ENCODE measurements at places on chromosomes 5 and 9.
A peak's percentile ranks its signal among the peaks of the same experiment; 100 is the strongest.

DNA sequence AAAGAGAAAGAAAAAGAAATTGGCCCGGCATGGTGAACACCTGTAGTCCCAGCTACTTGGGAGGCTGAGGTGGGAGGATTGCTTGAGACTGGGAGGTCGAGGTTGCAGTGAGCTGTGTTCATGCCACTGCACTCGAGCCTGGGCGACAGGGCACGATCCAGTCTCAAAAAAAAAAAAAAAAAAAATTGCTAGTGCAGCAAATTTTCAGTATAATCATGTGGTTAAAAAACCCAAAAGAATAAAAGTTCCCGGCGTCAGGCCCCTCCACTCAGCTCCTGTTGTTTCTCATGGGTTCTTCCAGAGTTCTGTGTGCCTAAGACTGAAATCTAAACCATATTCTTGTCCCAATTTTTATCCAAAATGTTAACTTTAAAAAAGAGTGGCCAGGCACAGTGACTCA is 49.1 kb downstream of the WNK2 start:
- DNase-seq: no peak

GRCh38 chr5:126847456-126847820 is 70.5 kb downstream of the LMNB1 start:
- no peak for DNase-seq

- DNase-seq: peak; percentile 58
Measured at GRCh38 chr9:88953381-88954029, 37.8 kb upstream of the S1PR3 start.

GRCh38 chr9:91899219-91899563 is 50.8 kb downstream of the ROR2 start:
- no peak for DNase-seq

GRCh38 chr9:126386776-126387175 is 60.1 kb downstream of the MVB12B start:
- no peak for DNase-seq

- no peak for DNase-seq
Measured at GRCh38 chr5:81393430-81393782, 528 bp downstream of the ACOT12 start.

- DNase-seq: no peak
Measured at GRCh38 chr9:86821006-86821845, 126.1 kb downstream of the GAS1 start.

DNA sequence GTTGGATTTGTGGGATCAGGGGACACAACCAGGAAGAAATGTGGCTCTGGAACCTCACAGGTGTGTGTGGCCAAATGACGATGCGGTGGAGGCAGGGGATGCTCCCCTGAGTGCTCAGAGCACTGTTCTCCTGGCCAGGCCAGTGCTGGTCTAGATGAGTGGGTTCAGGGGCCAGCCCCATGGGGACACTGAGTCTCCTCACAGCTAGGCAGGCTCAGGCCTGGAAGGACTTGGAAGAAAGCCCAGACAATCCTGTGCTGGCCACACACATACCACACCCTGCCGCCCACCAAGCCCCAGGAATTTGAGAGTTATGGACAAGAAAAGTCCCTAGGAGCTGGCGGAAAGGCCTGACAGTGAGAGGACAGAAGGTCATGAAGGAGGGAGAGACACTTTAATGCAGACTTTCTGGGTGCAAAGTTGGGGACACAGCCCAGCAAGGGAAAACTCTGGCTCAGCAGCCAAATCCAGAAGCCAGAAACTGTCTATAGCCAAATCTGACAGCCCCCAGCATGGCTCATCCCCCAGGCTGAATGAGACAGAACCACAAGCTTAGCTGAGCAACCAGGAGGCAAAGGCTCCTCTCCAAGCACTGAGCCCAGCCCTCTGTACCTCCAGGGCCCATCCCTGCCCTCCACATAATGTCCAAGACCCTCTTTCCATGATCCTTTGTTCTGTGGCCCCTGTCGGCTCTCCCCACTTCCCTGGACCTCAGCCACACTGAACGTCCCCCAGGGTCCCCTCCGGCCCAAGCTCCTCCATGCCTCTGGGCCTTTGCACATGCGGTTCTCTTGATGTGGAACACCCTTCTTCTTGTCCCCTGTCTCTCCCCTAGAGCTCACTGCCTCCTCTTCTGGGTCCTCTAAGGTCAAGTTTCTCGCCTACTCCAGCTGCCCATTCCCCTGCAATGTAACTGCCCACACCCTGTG is 22.4 kb downstream of the LHX6 start:
- DNase-seq: peak; percentile 79

- no peak for DNase-seq
Measured at GRCh38 chr5:2522372-2522771, 229.1 kb downstream of the IRX2 start.

- DNase-seq: no peak
Measured at GRCh38 chr9:121840838-121841760, 189.7 kb downstream of the DAB2IP start.

- DNase-seq: no peak
Measured at GRCh38 chr9:34123682-34124081, 2.8 kb downstream of the DCAF12 start.

DNA sequence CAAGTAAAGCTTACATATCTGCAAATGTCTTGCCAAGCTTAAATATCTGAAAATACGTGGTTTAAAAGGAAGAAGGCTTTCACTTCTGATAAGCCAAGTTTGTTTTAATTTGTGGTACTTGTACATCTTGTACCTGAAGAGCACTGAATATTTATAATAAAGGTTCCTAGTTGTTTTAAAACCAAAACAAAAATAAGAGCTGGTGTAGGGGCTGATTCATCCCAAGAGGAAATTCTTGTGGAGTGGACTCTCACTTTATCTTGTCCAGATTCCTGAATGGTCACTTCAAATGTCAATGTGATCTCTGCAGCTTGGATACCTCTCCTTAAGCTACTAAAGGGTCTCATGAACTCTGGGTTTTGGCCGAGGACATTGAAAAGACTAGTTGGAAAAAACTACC is 29.5 kb downstream of the MAMDC2 start:
- DNase-seq: no peak

DNA sequence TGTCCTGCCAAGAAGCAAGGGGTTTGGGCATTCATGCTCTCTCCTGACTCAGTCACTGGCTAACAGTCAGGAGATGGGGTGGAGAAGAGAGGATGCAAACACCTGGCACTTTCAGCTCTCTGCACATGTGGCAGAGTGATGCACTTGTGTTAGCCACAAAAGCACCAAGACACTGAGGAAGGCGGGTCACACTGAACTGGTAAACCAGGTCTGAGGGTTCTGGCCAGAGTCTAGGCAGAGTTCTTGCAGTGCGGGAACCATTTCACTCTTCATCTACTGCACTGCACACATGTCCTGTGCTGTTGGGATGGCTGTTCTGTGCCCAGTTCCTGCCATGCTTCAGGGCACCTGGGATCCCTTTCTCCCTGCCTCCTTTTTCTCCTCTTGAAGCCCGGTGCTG is 157.1 kb upstream of the GDNF start:
- DNase-seq: no peak

GRCh38 chr5:79423296-79423695 is 90.6 kb downstream of the HOMER1 start:
- DNase-seq: no peak

DNA sequence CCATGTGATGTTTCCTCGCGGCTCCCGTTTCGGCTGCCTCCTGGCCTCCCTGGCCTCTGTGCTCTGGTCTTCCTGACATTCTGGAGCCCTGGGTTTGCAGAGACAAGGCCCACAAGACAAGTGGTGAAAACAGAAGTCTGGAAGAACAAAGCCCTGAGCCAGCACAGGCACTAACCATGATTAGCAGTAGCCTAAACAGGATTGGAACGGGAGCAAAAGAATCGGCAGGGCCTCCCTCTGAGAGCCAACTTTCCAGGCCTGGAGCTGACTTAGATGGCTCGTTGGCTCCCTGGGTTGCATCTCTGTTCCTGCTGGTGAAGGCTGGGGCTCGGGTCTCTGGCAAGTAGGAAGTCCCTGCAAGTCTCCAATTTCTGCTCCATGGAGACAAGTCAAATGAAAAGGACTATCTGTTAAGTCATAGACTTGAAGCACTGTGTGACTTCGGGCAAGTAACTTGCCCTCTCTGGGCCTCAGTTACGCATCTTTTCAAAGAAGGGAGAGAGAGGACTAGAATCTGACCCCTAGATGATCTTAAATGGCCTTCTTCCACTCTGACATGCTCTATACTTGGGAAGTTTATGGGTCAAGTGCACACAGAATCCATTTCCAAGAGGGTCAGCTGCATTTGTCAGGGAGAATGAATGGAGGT is 3.3 kb downstream of the COL27A1 start:
- DNase-seq: no peak

DNA sequence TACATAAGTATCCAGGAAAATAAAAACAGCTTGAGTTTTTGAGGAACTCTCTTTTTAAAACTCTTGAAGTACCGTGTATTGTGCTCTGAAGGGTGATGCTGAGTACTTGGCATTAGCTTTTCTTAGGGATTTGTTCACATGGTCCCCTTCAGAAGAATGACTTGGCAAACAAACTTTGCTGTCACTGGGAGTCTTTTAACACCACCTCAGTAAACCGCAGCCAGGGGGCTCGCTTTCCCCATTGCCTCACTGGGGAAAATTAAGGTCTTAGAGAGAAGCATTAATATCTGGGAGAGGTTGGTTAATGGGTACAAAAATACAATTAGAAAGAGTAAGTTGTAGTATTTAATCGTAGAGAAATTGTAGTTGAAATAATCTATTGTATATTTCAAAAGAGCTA is 105.9 kb upstream of the DAP start:
- no peak for DNase-seq

DNA sequence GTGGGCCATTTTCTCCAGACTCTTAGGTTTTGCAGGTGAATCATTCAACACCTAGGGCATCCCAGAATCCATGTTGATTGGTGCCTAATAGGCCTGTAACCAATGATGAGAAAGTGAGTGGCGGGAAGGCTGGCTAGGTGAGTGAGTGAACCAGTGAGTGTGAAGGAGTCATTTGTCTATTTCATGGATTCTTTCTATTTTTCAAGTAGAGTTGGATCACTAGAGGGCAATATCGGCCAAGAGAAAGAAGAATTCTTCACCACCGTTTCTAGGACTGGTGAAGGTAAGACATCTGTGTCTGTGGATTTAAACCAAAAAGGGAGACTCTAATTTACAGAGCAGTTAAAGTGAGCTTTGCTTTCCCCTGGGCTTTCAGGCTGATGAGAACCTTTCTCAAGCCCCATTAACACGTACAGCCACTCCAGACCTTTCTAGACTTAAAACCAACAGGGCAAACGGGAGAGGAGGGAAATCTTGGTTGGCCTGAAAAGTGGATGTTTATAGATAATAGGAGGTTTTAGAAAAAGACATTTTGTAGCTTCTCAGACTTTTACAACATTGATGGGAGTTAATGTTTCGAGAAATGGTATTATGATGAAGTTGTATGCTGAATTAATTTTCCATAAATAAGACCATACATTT is 114.3 kb upstream of the IL12B start:
- peak; percentile 60 for DNase-seq

DNA sequence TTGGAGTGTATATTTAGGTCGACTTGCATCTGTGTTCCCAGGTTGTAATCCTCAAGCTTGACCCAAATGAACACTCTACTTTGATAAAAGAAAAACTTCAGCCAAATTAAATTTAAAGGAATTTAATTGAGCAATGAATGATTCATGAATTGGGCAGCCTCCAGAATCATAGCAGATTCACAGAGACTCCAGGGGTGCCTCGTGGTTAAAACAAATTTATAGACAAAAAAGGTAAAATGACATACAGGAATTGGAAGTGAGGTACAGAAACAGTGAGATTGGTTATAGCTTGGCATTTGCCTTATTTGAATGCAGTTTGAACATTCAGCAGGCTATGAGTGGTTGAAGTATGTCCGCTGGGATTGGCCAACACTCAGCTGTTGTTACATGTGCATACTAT is 21.6 kb upstream of the SPATA31D4 start:
- DNase-seq: peak; percentile 24

GRCh38 chr5:74394916-74395880 is 245.3 kb downstream of the ENC1 start:
- DNase-seq: peak; percentile 14

DNA sequence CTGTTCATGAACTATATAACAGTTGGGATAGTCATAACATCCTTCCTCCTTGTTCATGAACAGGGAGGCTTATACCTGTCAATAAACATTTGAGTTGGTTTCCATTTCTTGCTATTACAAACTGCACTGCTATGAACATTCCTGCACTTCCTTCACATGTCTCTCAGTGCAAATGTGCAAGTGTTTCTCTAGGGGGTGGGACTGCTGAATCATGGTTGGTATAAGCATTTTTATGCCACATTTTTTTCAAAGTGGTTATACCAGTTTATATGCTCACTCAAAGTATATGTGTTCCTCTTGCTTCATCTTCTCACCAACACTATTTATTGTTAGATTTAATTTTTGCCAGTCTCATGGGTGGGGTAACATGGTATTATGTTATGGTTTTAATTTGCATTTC is 25.8 kb upstream of the TPD52L3 start:
- DNase-seq: no peak

DNA sequence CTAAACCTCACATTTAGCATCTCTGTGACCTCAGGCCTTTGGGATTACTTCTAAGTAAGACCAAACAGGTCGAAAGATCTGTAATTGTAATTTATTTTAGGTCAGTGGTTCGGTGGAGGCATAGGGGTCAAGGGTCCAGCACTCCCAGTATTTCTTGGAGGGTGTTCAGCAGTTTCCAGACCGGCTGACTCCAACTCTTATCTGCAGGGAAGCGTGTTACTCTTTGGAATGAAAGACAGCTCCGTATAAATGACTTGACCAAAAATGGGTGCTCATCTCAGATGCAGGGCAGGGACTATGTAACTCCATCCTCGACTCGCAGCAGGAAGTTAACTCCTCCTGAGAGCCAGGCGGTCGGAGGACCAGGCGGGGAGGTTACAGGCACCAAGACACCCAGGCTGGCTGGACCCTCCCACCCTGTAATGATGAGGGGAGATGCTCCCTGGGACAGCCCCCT is 620 bp upstream of the VPS13A start:
- DNase-seq: no peak

- DNase-seq: no peak
Measured at GRCh38 chr9:90469435-90469834, 173.2 kb downstream of the DIRAS2 start.

GRCh38 chr9:93183663-93184431 is at the start of gene WNK2:
Gene WNK2, plus strand, starts transcription at chr9:93184139. Its CDS starts 791 bp downstream, at chr9:93184930.
- DNase-seq: no peak

DNA sequence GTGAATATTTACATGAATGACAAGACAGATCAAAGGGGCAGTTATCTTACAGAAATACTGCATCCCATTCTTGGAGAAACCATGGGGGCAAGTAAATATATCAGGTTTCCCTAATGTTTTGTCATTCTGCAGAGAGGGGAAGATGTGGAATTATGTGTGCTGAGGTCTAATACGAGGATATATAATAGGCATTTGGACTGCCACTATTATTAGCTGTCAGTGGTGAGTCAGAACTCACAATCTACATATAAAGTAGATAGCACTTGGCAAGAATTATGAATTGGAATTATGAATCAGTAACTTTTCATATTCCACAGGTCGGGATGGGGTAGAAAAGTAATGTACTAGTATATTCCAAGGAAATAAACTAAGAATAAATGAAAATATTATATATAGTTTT is 121.7 kb downstream of the GIN1 start:
- DNase-seq: no peak
